ENCODE measurements at places on chromosomes 1 and 21. TPM values are rescaled to one million over a fixed set of nuclear protein-coding genes. Genes with fewer than 3 reads are reported as not detected.

RNU1-2 gene
- 9,391 TPM for total RNA-seq

LRRC39 gene
- total RNA-seq = 187 TPM

C1orf226 gene
- 5.3 TPM for total RNA-seq

DNA sequence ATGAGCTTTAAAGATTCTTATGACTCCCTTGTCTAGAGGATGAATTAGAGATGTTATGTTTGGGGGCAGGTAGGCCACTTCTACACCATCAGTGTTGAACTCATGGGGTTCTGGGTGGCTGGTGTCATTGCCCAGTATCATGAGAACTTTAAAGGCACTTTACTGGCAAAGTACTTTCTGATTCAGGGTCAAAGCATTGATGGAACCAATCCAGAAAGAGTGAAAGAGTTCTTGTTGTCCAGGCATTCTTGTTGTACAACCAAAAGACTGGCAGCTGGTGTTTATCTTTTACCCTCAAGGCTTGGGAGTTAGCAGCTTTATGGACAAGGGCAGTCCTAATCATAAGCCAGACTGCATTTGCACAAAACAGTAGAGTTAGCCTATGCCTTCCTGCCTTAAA is 673.0 kb downstream of the USP25 start:
- DNase-seq = no peak

- no peak for DNase-seq
Observed at GRCh38 chr1:229368347-229368746, 25.5 kb upstream of the CCSAP start.

GRCh38 chr1:179089827-179090482 is 8.1 kb downstream of the TOR3A start:
- DNase-seq = no peak

DNA sequence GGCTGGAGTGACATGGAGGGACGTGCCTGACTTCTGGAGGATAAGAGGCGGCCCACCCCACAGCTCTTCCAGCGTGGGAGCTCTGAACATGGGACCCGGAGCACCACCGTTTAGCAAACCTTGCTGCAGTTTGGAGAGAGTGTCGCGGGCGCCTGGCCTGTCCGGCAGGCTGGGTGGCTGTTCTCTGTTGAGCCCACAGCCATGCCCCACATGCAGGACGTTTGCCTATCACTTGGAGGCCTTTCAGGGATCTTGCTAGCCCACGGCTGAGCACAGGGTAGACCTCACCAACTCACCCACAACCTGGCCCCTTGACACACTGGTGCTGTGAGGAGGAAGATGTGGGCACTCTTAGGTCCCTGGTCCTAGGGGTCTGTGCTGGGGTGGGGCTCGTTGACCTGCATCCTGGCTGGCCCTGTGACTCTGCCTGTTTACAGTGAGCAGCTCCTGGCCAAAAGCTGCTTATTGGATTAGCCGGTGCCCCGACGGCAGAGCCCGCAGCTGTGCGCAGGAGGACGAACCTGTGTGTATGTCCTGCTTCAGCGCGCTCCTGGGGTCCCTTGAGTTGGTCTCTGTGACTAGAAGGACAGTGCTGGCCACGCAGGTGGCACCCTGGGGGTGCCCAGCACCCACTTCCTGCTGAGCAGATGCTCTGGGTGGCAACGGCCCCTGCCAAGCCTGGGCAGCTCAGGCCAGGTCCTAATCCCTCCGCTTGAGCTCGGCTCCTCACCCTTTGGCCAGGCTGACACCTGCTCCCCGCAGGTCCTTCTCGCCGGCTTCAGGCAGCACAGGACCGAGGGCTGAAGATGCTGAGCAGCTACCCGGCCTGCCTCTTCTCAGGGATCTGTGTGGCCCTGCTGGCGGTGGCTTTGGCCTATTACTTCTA is 72.4 kb upstream of the TRAPPC10 start:
- no peak for DNase-seq

GRCh38 chr1:193926956-193927355 is 740.5 kb upstream of the B3GALT2 start:
- peak; percentile 48 for DNase-seq

DNA sequence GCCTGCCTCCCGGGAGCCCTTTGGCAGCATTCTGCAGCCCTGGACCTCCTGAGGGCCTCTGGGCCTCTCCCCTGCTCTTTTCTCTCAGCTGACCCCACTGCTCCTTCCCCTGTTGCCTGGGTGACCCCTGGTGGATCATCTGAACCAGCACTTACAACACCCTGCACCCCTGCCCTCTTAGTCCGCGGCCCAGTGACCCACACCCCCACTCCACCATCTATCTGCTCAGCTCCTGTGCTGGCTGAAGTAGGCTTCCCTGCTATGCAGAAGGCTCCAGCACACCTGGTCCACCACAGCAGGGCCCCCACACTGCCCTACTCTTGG is 74.0 kb downstream of the DMRTA2 start:
- no peak for DNase-seq

All from Right ventricle myocardium superior (tissue), 1 donor.